Astrocyte of the spinal cord (primary cell): ENCODE measurements at places on chromosomes 1 and 21.

DNA sequence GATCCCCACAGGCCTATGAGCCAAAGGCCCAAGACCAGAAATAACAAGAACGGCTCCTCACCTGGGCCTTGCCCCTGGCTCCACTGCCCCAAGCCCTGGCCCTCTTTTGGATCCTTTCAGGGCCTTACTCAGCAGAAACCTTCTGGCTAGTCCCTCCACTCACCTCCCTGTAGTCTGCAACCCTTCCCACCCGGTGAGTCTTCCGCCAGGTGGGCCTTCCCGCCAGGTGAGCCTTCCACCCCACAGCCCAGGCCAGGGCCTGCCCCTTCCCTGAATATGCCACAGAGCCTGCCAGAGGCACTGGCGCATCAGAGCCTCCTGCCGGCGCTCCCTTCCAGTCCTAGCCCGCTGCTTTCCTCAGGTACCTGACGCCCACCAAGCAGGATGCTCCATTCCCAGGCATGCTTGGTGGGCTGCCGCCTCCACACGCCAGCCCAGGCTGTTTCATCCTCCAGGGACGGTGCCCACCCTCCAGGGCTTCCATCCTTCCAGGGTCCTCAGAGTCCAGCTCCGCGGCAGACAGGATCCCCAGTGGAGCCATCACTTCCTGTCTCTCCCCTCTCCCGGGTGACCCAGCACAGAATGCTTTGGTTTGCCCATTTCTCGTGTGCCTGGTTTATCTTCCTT is 20.9 kb downstream of the LHX4 start:
- DNase-seq = no peak

DNA sequence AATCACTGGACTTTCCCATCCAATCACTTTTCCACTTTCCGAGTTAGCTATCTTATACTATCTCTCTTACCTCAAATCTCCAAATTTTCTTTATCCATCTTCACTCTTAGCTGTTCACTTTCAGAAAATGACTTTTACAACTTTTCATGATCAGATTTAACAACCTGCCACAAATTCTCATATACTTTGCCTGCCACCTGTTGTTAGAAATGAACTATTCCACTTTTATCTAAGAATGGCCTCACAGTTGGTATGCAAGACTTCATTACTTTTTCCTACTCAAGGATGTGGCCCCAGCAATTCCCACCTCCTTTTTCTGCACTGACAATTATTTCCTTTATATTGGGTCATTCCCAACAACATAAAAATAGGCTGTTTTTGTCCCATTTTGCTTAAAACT is 93.6 kb upstream of the DEPDC1 start:
- no peak for DNase-seq

DNA sequence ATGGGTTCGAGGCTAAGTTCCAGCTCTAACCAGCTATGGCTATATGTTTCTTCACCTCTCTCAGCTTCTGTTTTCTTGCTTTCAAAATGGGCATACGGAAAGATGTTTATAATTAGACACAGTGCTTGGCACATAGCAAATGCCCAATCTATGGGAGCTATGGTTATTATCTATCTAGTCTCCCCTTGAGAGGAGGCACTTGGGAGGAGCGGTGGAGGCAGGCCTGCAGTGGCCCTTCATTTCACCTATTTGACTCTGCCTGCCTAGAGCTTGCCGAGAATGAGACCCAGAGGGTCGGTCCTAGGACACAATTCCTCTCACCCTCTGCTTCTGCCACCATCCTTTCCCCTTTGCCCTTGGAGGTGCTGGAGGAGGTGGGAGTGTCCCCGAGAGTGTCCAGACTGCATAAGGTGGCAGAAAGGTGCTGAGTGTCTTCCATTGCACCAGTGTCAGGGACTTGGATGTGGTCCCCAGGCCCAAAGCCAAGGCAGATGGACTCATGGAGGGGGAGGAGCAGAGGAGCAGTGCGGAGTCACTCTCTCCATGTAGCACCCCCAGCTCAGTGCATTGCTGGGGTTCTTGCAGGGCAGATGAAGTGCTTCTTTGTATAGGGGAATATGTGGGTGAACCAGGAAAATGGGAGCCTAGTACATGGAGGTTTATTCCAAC is 9.0 kb downstream of the LGR6 start:
- no peak for DNase-seq

DNA sequence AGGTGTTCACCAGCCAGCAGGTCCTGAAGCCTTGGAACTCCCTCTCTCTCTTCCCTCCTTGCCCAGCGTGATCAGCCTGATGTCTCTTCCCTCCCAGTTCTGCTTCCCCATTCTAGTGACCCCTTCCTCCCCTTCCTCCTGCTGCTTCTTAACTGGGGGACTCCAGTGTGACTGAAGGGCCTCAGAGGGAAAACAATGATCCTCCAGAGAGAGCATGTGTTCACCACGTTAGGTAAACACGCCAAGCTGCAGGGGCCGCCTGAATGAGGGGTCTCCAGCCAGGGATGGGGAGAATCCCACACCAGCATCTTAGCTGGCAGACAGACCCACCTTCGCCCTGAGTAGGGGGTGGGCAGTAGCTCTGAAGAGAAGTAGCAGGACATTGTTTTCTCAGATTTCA is 124.8 kb downstream of the TMEM53 start:
- no peak for DNase-seq

DNA sequence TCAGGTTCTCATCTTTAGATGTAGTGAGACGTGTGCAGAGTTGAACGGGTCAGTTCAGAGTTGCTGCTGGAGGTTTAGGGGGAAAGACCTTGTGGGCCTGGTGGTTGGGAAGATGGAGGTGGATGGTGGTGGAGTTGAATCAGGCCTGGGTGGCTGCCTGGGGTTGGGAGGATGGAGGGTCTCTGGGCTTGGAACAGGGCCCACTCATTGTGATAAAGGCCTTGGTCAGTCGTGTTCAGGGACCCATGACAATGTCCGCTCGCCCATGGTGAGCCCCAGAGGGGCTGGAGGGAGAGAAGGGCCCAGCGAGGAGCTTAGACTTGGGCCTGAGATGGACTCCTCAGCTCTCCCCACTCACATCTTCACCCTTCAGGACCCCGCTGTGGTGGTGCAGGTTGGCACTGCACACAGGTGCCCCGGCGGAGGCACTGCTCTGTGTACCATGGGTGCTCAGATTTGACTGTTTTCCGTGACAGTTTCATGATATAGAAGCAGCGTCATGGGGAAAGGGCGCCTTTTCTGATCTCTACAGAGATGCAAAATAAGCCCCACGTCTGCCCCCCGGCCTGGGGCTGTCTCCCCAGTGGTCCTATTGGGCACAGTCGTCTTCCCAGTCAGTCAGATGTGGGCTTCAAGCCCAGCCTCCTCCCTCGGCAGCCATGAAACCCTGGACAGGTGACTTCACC is 39.2 kb downstream of the DISP3 start:
- DNase-seq = no peak
